Right renal pelvis (tissue), 4 donors: ENCODE measurements at places on chromosomes 13 and 19.
A peak's percentile ranks its signal among the peaks of the same experiment; 100 is the strongest.

DNA sequence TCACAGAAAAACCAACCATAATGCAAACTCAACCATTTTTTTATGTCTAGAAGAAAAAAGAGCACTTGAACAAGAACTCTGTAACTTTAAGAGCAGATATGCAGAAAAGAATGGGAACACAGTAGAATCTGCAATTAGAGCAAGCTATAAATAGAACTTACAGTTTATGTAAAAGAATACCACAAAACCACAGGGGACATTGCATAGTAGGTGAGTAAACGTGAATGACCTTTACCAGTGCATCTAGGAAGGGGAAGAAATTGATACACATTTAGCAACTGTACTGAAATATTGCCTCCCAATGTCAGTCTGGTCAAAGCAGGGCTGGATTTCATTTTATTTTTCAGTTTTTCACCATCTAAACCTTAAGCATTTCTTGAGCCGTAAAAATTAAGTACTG lies 242.2 kb upstream of the EDNRB start:
- DNase-seq, result no peak

DNA sequence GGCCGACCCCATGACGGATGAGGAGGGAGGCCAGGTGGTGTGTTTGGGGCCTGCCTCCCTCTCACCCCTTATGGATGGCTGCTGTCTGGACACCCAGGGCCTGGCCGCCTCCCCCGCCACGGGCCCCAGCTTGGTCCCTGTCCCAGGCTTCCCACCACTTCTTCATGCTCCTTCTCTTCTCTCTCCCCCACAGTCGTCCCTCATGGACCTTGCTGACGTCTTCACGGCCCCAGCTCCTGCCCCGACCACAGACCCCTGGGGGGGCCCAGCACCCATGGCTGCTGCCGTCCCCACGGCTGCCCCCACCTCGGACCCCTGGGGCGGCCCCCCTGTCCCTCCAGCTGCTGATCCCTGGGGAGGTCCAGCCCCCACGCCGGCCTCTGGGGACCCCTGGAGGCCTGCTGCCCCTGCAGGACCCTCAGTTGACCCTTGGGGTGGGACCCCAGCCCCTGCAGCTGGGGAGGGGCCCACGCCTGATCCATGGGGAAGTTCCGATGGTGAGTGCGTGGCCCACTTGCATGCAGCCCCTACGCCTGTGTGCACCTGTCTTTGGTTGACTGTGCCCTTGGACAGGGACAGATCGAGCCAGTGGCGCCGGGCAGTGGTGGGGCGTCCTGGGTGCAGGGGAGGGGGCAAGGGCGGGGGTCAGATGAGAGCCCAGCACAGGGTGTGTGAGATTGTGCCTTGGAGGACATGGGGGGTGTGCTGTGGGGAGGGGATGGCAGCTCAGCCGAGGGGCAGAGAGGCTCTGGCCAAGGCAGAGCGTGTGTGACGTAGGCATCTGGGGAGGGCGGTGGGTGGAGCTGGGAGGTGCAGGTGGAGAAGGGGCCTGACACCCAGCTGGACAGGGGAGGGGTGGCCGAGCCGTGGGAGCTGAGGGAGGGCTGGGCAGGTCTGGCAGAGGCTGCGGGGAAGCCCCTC lies 16.8 kb downstream of the EPN1 start:
- DNase-seq, result no peak

DNA sequence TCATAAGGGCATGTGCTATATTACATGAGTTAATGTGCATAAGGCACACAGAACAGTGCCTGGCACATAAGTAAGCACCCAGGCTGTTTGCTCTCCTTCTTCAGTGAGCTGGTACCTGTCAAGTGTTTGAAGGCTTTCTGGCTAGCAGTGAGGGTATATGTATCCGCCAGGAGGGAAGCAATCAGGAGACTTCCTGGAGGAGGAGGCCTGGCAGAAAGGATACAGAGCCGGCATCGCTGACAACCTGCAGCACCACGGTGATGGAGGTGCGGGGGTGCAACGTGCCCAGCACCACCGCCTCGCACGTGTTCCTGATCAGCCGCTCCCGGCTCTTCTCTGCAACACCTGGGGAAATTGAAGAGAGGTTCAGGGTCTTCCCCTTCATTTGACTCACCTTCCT lies 5.5 kb downstream of the EXOSC5 start:
- DNase-seq, result no peak

DNA sequence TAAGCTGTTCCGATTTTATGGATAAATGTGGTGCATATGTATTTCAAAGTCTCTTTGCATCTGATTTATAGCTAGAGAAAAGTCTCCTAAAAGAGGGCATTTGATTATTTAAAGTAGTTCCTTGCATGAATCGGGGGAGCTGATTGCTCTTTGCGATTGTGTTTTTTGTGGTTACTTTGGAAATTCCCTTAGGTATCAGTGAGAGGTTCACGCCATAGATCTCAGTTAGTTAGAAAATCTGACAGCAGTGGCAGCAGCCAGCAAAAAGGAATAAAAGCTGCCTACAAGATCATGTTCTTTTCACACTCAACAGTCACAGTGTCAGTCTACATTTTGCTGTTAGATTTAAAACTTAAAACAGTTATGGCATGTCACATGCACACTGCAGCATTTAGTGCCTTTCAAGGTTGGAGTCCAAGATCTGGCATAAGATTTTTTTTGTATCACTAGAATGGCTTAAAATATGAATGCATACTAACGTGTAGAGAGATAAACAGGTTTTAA lies 436.5 kb upstream of the PCDH20 start:
- DNase-seq, result no peak

GRCh38 chr19:48815870-48816501 lies 5.2 kb upstream of the BCAT2 start:
- DNase-seq, result no peak

DNA sequence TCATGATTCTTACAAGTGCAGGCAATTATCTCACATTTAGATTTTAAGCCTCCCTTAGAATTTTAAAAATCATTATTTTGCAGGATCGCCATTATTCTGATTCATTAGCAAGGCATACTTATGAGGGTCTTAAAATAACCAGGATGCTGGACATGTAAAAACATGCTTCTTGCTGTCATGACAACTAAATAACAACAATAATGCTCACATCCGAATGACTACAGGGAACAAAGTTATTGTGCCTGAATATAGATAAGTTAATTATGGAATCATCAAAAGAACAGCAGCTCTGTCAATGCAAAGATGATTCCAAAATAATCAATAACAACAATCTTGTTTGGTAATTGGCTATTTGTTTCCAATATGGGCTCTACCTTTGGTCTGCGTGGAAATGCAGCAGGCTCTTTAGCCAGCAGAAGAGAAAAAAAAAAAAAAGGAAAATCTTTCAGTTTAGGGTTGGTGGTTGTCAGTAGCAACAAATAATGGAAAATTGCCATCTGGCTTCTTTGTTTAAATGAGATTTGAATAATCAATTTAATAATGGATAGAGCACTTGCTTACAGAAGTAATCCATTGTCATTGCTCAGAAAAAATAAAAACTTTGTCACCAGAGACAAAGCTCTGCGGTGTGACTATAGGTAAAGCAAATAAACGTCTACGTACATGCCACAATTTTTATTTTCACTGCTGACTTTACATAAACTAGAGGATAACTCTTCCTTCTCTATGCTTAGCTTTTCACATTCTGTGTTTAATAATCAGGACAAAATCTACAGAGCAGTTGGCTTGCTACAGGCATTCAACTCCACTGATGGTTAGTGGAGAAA lies 468.9 kb upstream of the TSHZ3 start:
- no peak for DNase-seq

GRCh38 chr13:97885641-97886040 lies 67.8 kb upstream of the IPO5 start:
- DNase-seq, result no peak

DNA sequence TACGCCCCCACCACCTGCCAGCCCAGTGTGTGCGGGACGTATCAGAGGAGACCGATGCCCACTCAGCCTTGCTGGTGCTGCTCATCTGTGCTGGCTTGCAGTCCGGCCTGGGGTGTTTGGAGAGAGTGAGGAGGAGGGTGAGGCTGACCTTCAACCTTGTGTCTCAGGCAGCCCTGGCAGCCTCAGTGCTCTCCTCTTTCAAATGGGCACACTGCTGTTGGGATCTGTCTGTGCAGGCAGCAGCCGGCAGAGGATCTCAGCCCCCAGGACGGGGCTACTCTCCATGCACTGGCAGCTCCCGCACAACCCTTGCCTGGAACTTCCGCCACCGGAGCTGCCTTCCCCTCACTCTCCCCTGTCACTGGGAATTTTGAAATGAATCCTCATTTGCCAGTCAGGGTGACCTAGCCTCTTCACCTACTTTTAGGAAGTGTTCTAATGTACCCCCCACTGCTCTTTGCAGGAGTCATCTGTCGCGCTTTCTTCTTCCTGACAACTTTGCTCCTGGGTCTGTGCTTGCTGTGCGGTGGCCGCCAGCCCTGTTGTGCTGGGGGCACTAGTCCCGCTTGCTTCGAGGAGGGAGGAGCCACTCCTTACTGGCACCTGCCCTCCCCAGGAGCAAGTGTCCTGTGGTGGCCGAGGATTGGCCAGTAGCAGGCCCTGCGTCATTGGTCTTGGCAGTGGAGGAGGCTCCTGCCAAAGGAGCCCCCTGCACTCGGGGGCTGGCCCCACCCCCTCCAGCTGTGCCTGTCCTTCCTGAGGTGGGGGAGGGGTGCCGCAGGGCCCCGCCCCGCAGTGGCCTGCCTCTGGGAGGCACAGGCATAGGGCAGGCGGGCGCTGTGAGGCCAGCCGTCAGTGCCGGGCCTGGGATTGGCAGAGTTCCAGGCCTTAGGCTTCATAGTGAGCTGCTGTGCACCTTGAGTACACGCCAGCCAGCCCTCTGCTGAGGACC lies 53.4 kb downstream of the TSSK6 start:
- peak; percentile 65 for DNase-seq

DNA sequence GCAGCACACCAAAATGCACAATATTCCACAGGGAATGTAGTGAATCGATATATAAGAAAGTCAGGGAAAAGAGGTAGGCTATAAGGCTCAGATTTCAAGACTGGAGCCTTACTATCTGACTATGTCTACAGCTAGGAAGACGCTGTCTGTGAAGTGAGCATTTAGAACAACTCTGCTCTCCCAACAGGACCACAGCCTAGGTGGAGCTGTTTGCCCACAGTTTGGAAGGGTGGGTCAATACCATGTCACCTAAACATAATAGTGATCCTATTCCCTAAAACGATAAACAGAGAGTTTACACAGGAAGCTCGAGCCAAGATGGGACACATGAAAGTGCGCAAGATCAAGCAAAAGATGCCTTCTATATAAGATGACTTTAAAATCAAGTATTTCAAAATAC lies 2486.0 kb upstream of the PCDH20 start:
- DNase-seq, result no peak

DNA sequence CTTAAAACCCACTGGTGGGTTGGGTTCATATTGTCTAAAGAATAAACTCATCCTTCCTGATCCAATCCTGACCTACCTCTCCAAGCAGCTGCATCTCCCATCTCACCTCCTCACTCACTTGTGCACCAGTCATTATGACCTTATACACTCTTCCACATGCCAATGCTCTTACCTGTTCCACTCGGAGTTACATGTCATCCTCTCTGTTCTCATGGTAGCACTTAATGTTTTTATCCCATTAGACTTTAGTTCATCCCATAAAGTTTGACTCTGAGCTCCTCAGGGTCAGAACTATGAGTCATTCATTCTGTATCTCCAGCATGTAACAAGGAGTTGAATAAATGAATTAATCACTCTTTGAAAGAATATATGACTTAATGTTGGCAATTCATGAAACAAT lies 330.2 kb downstream of the KLF12 start:
- no peak for DNase-seq
